ENCODE measurements at places on chromosomes 12 and 14.

DNA sequence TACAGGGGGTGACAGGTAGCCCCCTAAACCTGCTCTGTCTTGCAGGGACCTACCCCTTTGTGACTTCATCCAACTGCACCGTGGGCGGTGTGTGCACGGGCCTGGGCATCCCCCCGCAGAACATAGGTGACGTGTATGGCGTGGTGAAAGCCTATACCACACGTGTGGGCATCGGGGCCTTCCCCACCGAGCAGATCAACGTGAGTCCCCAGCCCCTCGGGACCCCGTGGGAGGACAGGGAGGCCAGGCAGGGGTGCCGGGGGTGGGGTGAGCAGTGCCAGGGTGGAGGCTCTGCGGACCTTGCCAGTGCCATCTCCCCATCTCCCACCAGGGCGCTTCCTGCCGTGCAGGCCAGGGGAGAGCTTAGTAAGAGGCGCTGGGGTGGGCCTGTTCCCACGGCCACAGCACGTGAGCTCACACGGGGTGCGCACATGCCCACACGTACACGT is 11.1 kb upstream of the SIVA1 start:
- no peak for DNase-seq
- H3K36me3 ChIP-seq = no peaks in the 10 kb centered on the region
- no peak overlapping the region for H3K4me3 ChIP-seq
- H3K4me1 ChIP-seq = peaks cover 8% of the 10 kb centered on the region
- no peaks in the 10 kb centered on the region for H3K27me3 ChIP-seq

DNA sequence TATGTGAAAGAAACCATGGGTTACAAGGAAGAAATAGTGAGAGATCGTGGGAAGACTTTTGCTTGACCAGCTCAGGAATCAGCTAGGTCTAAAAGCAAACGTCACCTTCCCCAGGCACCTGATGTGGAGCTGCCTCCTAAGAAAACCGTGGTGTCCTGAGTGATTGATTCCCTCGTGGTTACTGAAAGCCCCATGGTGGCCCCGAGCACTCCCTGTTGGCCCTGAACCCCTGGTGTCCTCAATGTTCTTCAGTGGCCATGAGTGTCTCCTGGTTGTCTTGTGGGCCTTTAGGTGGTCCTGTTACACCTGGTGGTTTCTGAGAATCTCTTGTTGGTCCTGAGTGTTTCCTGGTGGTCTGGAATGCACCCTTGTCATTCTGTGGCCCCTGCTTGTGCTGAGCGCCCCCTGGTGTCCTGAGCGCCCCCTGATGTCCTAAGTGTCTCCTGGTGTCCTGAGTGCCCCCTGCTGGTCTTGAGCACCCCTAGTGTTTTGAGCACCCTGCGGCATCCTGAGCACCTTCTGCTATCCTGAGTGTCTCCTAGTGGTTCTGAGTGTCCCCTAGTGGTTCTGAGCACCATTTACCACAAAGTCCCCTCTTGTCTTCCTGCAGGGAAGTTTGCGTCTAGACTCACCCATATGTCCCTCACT is 518.7 kb downstream of the TMEM121 start:
- no peak for DNase-seq
- no peaks in the 10 kb centered on the region for H3K36me3 ChIP-seq
- no peaks in the 10 kb centered on the region for H3K4me1 ChIP-seq
- no peak overlapping the region for H3K4me3 ChIP-seq
- H3K27ac ChIP-seq = no peak overlapping the region

- peaks cover 21% of the 10 kb centered on the region for H3K4me1 ChIP-seq
- H3K27ac ChIP-seq = no peak overlapping the region
- no peaks in the 10 kb centered on the region for H3K36me3 ChIP-seq
Measured at GRCh38 chr14:53047307-53048069, 96.6 kb upstream of the FERMT2 start.

- no peak overlapping the region for H3K4me3 ChIP-seq
- no peaks in the 10 kb centered on the region for H3K4me1 ChIP-seq
- H3K36me3 ChIP-seq = no peaks in the 10 kb centered on the region
- no peak overlapping the region for H3K27ac ChIP-seq
Measured at GRCh38 chr12:31531893-31532292, 59.0 kb downstream of the DENND5B start.

DNA sequence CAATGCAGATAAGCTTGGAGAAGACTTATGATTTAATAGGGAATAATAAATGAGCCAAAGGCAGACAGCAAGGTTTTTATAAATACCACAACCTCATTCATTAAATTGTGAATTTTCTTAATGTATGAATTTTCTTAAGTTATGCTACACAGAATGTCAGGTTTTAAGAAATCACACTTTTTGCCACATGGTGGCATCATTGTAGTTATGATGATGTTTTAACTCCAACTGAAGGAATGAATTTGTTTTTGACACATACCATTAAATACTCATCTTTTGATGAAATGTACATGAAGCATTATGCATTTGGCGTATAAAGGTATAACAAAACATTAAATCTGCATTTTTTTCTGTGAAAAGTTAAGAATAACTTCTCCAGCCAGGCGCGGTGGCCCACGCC is 524.1 kb upstream of the FBXO33 start:
- DNase-seq = no peak
- H3K36me3 ChIP-seq = no peaks in the 10 kb centered on the region
- no peak overlapping the region for H3K4me3 ChIP-seq
- no peaks in the 10 kb centered on the region for H3K4me1 ChIP-seq

DNA sequence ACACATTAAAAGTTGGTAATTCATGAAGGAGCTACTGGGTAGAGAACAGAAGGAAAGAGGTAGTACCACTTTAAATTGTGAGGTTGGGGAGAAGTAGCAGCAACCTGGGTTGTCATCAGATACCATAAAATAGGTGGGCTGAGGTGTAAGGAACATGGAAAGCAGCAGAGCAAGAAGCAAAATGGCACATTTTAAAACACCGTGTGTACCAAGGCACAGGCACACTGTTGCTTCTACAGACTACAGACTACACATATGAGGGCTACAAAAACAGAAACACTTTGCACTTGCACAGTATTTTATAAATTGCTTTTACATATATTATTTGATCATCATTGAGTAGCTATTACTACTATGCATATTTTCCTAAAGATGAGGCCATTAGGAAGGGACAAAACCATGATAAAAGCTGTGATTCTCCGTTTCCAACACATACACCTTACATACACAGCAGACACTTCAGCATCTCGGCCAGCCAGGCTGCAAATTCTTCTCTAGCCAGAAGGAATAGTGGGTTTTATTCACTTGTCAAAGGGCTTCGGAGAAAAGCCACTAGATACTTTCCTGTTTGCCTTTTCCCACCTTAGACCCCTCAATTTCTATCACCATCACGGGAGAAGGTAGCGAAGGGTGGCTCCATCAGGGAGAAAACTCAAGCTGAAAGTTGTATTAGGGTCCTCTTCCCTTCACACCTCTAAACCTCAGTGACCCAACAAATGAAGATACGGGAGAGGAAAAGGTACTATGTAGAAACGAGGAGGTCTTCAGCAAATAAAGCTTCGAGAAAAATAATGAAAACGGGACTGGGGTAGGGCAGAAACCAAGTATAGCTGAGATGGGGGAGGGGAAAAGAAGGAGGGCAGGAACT is 1.6 kb downstream of the PYM1 start:
- H3K27ac ChIP-seq = peak overlapping the region; percentile 94
- H3K4me1 ChIP-seq = peaks cover 7% of the 10 kb centered on the region
- H3K36me3 ChIP-seq = no peaks in the 10 kb centered on the region
- H3K27me3 ChIP-seq = no peaks in the 10 kb centered on the region

DNA sequence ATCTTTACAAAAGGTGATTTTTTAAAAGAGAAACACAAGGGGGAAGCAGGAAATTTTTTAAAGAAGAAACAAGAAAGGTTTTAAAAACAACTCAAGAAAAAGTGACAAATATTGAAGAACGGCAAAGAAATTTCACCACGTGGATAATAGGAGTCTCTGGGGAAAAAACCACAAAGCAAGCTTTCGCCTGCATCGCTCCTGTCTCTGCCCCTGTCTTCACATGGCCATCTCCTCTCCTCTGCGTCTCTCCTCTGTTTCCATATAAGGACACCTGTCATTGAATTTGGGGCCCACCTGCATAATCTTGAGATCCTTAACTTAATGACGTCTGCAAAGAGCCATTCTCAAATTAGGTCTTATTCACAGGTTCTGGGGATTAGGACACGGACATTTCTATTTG is 175.8 kb downstream of the ETV6 start:
- no peaks in the 10 kb centered on the region for H3K36me3 ChIP-seq
- no peaks in the 10 kb centered on the region for H3K27me3 ChIP-seq
- no peak for DNase-seq
- H3K4me1 ChIP-seq = peaks cover 22% of the 10 kb centered on the region
- no peak overlapping the region for H3K4me3 ChIP-seq
- H3K27ac ChIP-seq = no peak overlapping the region
